Activated CD4-positive, alpha-beta T cell treated with anti-CD3 and anti-CD28 coated beads for 36 hours (primary cell): ENCODE measurements at places on chromosomes 6 and 20. TPM values are rescaled to one million over a fixed set of nuclear protein-coding genes. Genes with fewer than 3 reads are reported as not detected.

DNA sequence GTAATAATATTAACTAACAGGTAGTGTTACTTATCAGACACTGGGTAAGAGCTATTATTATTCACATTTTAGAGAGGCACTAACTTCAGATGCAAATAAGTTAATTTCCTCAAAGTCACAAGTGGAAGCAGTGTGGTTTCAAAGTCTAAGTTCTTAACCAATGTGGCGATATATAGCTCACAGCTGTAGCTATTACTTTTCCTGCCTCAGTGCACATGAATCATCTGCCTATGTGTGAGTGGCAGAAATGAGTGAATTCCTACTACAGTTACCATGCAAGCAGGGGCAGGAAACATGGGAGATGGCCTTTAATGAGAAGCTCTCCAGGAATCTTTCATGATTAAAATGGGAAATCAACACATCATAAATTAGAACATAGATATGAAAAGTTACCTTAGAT, 126.2 kb upstream of the EYA4 start:
- peaks cover 3% of the 10 kb centered on the region for H3K27me3 ChIP-seq
- no peaks in the 10 kb centered on the region for H3K4me1 ChIP-seq
- H3K4me3 ChIP-seq = no peak overlapping the region
- no peak overlapping the region for H3K27ac ChIP-seq

DNA sequence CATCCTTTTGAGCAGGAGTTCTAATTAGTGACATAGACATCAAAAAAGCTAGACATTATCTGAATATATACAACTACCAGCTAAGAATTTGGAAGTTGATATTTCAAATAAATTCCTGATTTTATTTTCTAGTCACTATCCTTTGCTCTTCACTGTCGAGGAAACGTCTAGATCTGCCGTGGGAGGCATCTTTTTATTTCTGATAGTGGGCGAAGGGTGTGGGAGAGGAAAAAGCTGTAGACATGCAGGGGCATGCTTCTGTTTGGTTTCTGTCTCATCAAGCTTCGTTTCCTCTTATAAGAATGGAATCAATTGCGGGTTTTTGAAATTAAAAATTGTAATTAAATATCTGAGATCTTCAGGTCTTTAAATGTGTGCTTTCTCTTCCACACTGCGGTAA, 16.2 kb upstream of the C6orf118 start:
- no peaks in the 10 kb centered on the region for H3K4me1 ChIP-seq
- no peak overlapping the region for H3K27ac ChIP-seq
- H3K27me3 ChIP-seq = no peaks in the 10 kb centered on the region
- DNase-seq = no peak
- no peak overlapping the region for H3K4me3 ChIP-seq

DNA sequence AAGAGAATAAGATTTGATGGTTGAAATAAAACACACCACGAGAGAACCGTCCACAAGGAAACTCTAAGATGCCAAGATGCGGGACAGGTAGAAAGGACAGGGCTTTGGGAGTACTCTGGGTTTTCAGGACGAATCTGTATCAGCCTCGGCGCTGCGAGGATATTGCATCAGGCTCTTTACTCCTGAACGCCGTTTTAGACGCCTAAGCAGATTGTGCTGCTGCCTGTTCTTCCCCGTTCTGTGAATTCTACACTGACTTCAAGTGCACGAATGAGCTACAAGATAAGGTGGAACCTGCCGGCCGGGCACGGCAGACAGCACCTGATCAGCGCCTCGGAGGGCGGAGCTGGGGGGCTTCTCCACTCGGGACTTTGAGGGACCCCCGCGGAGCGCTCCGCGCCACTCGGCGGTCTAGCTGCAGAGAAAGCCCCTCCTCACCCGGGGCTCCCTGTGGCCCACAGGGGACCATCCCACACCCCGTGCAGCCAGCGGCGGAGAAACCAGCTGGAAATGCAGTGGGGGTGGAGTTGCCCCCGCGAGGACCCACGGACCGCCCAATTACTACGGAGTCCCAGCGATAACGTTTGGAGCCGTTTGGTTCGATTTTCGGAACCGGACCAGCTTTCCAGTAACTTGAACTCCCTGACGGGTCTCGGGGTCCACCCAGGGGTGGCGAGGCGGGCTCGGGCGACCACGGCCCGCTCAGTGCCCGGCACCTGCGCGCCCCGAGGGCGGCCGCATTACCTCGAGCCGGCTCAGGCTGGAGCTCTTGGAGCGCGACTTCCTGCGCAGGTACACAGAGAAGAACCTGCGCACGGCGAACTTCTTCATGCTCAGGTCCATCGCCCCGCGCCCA, 646 bp downstream of the RPS6KA2 start:
- peaks cover 14% of the 10 kb centered on the region for H3K4me1 ChIP-seq
- H3K36me3 ChIP-seq = no peaks in the 10 kb centered on the region
- H3K4me3 ChIP-seq = peak overlapping the region; percentile 71
- H3K27me3 ChIP-seq = peaks cover 25% of the 10 kb centered on the region
- peak overlapping the region; percentile 37 for H3K27ac ChIP-seq

DNA sequence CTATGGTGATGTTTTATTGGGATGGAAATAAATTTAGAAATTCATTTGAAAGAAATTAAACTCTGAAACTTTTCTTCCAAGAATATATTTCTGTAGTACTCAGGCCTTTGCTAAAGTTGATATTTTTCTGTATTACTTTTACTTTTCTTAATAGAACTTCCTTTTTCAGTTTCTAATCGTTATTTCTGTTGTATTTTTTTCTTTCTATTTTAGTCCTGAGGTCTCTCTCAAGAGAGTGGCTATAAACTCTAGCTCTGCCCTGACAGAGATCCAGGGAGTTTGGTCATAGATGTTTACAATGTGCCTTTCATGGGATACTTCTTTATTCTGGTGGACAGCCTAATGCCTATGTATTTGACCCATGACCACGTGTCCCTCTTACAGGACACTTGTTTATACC, 51.0 kb downstream of the OR2B6 start:
- no peak for DNase-seq
- H3K27ac ChIP-seq = no peak overlapping the region
- H3K4me1 ChIP-seq = peaks cover 10% of the 10 kb centered on the region
- H3K27me3 ChIP-seq = peaks cover 15% of the 10 kb centered on the region
- no peaks in the 10 kb centered on the region for H3K36me3 ChIP-seq

DNA sequence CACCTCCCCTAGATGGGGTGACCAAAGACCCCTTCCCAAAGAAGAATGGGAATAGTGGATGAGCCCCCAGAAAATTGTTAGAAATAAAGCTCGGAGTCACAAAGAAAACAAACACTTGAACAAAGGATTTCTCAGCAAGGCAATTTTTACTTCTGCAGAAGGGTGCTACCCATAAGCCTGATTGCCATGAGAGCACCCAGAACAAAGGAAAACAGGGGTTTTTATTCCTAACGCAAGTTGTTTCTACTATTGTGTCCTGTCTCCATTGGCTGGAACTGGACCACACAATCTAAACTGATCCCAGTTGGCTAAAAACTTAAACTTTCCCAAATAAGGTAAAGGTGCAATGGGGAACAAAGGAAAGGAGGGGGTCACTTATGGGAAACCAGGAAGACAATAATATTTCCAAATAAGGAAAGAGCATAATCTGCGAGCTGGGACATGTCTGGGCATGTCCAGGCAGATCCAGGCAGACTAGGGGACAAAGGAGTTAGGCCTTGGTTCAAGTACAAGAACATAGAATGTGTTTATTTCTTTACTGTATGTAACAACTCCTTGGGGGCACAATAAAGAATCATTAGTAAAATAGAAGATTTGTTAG, 20.0 kb downstream of the HLA-B start:
- no peak overlapping the region for H3K27ac ChIP-seq
- DNase-seq = no peak
- peaks cover 19% of the 10 kb centered on the region for H3K4me1 ChIP-seq

DNA sequence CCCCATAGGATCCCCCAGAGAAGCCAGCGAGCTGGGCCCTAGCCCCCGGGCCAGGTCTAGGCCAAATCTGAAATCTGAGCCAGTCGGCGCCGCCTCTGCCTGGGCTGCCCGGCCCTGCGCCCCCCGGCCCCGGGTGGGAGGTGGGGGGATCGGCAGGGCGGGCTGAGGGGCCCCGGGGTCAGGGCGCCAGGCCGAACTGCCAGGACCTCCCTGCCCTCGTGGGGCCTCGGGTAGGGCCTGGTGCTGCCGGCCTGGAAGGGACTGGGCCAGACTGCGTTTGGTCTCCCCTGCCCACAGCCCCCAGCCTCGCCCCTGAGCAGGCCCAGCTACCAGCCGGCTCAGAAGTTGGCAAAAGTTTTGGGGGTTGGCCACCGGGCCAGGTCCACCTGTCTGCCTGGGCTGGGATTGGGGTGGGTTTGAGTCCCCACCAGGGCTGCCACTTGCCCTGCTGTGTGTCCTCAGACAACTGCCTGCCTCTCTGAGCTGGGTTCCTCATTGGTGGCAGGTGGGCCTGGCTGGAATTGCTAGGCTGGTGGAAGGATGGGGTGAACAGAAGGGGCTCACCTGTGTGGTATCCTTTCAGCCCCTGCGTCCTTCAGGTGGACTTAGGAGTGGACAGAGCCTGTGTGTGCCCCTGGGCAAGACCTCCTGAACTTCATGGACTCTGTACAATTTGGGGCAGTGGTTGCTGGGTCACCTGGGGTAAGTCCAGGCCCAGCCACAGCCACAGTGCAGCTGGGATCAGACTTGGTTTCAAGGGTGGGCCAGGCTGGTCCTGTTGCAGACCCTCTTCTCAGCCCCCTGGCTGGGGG, 801 bp downstream of the SRC start:
- DNase-seq = no peak
- H3K27me3 ChIP-seq = no peaks in the 10 kb centered on the region
- no peaks in the 10 kb centered on the region for H3K36me3 ChIP-seq
- H3K4me1 ChIP-seq = peaks cover 11% of the 10 kb centered on the region
- H3K27ac ChIP-seq = no peak overlapping the region
- peak overlapping the region; percentile 40 for H3K4me3 ChIP-seq

The CD93 gene
- 0.82 TPM for total RNA-seq
